WTC11 (cell line): ENCODE measurements at places on chromosomes 2 and 18.

- DNase-seq, result no peak
Measured at GRCh38 chr18:78809845-78810244, 169.8 kb upstream of the SALL3 start.

DNA sequence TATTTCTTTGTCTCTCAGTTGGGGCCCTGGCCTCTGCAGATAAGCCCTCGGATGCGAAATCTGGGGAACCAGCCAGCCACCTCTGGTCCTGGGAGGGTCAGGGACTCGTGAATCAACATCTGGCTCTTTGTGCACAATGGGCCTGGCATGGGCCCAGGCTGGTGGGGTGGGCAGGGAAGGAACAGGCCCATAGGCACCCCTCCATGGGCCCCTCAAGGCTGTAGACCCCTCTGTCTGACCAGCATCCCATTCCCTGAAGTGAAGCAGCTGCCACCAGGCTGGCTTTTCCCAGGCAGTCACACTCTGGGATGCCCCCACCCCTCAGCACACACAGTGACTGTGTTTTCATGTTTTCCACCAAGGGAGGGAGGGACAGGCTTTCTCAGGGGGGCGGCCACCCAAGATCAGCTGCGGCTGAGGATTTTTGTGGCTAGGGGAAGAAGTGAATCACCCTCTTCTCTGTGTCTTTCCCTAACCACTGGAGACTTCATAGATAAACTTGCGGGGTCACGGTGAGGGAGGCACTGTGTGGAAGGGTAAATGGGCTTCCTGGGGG, 166.0 kb downstream of the AGAP1 start:
- no peak for DNase-seq

GRCh38 chr18:27007880-27008279, 142.4 kb upstream of the AQP4 start:
- DNase-seq, result no peak

- DNase-seq, result no peak
Measured at GRCh38 chr2:64923385-64923710, 65.9 kb upstream of the SLC1A4 start.

GRCh38 chr2:97766567-97766966, 53.2 kb downstream of the ZAP70 start:
- DNase-seq, result no peak

- DNase-seq, result no peak
Measured at GRCh38 chr2:134499307-134499926, 219.4 kb downstream of the TMEM163 start.

- no peak for DNase-seq
Measured at GRCh38 chr2:235053651-235054050, 101.8 kb downstream of the SH3BP4 start.

DNA sequence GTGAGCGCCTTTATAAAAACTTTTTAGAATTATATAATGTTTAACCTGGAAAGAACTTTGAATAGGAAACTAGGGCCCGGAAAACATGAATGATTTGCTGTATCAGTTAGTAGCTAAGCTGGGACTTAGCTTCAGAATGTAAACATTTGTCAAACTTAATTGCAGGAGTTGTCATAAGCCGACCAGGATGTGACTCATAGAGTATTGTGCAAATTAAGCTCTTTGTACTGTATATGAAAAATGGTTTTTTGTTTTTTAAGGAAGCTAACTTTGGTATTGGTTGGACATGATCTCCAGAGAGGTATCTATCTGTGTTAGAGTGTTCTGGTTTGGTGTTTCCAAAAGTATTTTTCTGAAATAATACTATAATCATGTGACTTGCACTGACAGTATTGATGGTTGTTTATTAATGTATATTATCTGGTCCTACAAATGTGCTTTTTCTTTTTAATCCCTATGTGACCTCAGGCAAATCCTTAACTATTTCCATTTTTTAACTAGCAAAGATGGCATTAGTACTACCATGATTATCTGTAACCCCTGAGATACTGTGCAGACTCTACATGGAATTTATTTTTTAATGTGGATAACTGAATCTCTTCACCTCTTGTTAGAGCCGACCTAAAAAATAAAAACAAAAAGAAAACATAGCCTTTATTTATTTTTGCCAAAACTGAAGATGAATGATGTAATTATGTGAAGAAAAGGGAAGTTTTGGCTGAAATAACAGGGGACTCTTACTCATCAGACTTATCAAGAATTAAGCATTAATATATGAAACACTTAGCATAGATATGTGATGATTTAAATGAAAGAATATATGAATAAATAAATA, 11.7 kb downstream of the YIPF4 start:
- no peak for DNase-seq

DNA sequence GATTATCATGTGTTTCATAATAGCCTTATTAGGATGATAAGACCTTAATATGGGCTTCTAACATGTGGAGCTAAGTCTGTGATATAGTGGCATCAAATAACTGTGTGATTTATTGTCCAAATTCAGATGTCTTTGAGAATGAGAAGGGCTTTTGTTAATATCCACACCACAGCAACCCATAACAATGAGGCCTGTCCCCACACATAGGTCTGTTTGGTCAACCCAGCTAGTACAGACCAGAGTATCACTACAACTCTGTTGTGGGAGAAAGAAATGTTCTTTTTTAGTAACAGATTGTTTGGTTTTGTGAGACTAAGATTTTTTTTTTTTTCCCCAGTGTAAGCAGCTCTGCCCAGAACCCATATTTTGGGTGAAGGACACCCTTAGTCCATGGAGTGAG, 439.2 kb downstream of the PIK3C3 start:
- DNase-seq, result no peak

GRCh38 chr2:107776362-107776761, 50.3 kb upstream of the RGPD4 start:
- no peak for DNase-seq

DNA sequence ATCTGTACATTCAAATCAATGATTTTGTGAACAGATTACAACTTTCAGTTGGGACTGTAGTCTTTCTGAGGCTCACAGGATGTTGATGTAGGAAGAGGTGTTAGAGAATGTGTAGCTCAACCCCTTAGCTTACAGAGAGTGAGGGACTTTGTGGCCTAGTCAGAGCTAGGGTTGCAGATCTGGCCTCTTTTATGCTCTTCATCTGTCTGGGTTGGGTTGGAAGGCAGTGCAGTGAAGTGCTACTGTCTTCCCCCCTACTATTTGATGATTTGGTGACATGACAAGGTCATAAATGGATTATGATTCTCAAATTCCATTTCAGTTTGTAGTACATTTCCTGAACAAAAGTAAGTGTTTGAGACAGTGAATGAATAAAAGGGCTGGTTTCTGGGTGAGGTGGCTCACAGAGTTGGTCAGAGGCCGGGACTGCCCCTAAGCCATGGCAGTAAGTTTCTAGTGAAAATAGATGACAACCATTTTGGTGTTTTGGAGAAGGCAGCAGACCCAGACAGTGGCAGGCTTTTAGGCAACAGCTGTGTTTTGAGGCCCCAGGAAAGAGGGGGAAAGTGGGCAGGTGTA, 21.6 kb downstream of the MAP4K4 start:
- no peak for DNase-seq

GRCh38 chr2:119440873-119441272, 9.2 kb downstream of the TMEM37 start:
- no peak for DNase-seq

DNA sequence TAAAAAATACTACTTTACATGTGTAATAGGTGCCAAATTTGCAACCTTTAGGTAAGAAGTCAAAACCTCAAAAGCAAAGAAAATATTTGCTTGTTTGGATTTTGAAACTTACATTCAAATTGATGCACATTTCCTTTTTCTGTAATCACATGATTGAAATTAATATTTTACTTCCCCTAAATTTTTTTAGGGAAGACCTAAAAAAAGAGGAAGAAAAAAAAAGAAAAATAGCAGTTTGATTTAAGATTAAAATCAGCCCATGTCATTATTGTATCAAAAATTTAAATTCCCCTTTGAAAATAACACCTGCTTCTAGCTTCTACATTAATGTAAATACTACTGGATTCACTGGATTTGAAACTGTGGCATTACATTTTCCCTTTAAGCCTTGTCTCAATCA, 68.2 kb upstream of the STON1 start:
- DNase-seq, result no peak
